ENCODE measurements at places on chromosomes 1 and 21. TPM values are rescaled to one million over a fixed set of nuclear protein-coding genes. Genes with fewer than 3 reads are reported as not detected.

DNA sequence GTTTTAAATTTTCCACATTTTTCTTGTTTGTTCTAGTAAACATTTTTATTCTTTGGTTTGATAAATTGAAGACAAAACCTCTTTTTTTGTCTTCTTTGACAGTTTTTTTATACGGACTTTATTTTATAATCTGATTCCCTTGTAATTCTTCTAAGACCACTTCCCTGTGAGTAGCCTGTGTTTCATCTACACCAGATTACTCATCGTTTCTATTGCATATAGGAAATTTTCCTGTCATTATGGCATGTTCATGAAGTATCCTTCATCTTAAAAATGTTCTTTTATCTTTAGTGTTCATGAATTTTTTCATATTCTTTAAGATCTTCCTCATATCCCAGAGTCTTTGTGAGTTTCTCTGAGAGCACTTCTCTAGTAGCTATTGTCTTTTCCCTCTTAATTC lies 109.8 kb downstream of the USP25 start:
- DNase-seq, result no peak

GRCh38 chr1:207669528-207670009 lies 24.6 kb downstream of the CR1L start:
- DNase-seq, result no peak

DNA sequence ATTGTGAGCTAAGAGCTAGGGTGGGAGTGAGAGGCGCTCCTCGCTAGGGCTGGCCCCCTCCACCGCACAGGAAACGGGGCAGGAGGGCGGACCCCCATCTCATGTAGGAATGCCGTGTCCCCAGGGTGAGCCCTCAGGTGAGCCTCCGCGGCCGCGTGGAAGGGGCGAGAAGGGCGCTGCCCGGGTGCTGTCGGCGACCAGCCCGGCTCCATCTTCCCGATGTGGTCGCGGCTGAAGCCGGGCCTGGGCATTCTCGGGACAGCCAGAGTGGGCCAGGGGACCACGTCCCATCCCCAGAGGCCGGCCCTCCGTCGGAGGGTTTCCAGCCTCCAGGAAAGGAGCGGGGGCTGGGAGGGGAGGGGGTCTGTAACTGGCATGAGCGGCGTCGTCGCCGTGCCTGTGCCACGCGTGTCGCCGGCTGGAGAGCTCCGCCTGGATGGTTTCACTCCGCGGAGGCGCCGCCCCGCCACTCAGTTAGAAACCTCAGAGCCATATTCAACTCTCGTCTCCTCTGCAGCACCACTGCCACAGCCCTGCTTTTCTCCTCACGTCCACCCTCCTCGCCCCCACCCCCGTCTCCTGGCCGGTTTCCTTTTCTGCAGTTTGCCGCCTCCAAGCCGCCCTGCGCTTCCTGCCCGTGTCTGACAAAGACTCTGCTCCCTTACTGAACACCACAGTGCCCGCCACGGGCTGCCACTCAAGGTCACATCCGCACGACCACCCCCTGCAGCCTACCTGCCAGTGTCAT lies at the start of gene TMEM269:
Gene TMEM269 (plus strand): TSS at position 46 of the 748 bp plus-strand sequence. CDS start 4,903 bp downstream, outside the sequence.
- no peak for DNase-seq

DNA sequence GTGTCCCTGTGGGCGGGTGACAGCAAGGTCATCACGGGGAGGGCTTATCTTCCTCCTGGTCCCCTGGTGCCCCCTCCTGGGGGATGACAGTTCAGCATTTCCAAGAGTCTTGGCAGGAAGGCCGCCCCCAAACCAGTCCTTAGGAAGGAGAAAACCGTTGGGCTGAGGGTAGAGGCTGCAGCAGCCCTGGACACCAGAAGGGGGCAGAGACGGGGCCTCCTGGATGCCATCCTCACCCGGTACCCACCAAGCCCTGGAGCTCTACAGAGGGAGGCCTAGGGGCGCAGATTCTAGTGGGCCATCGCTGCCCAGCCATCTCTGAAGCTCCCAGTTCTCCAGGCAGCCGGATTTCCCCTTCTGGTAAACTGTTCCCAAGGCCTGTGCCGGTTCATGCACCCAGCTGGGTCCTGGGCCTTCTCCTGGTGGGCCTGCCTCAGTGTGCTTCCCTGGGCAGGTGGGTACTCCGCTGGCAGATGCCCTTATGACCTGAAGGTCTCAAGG lies 14.8 kb upstream of the ZNF669 start:
- DNase-seq, result no peak

- no peak for DNase-seq
These were observed 13.4 kb upstream of the KIAA1614 start for GRCh38 chr1:180899262-180899661.

The PPFIA4 gene
- 2.3 TPM for total RNA-seq

Measured in A172 (cell line).